ENCODE measurements at places on chromosomes 4 and X.

DNA sequence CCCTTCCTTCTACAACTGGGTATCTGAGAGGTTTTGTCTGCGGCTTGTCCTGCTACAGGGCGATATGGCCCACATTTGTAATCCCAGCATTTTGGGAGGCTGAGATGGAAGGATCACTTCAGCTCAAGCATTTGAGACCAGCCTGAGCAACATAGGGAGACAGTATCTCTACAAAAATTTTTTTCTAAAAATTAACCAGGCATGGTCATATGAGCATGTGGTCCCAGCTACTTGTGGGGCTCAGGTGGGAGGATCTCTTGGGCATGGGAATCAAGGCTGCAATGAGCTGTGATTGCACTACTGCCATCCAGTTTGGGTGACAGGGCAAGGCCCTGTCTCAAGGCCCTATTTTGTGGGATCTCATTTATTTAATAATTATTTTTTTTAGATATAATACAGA is 420.6 kb upstream of the PABPC4L start:
- DNase-seq, result no peak

GRCh38 chr4:23934915-23935314 is 45.1 kb upstream of the PPARGC1A start:
- no peak for DNase-seq

- no peak for DNase-seq
These were observed 64.1 kb downstream of the PARM1 start for GRCh38 chr4:74996996-74997395.

GRCh38 chr4:145168581-145169187 is 11.7 kb downstream of the OTUD4 start:
- no peak for DNase-seq

GRCh38 chrX:55119712-55120111 is 30.9 kb downstream of the PAGE2 start:
- no peak for DNase-seq

GRCh38 chrX:109859651-109860050 is 126.6 kb upstream of the ACSL4 start:
- no peak for DNase-seq

GRCh38 chr4:165678936-165679325 is 194.1 kb upstream of the TLL1 start:
- no peak for DNase-seq

Measured in CD4-positive, alpha-beta T cell (primary cell).